ENCODE measurements at places on chromosomes 12 and 14.

DNA sequence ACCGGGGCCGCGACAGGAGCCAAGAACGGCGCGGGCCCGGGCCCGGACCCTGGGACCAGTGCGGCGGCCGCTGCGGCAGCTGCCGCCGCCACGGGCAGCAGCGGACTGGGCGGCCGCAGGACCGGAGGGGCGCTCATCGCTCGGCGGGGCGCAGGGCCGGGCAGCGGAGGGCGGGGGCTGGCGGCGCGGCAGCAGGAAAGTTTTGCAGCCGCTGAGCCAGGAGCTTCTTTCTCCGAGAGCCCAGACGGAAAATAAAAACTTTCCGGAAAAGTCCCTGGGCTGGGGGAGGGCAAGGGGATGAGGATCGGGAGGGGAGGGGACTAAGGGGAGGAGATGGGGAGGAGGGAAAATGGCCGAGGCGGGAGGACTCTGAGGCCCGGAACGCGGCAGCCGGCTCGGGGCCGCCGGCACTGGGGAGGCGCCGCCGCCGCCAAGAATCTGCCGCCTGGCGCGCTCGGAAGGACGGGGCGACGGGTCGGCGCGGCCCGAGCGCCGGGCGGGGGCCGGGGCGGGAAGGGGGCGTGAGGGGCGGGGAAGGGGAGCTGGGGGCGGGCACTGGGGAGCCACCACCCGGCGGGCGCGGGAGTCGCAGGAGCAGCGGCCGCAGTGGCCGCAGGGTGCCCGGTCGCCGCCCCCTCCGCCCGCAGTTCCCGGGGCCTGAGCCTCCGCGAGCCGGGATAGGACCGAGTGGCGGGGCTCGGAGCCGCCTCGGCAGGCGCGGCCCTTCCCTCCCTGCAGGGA lies at the start of gene PRKD1:
Gene PRKD1 (minus strand): TSS at position 472 of the 741 bp plus-strand sequence.
- no peak for DNase-seq

DNA sequence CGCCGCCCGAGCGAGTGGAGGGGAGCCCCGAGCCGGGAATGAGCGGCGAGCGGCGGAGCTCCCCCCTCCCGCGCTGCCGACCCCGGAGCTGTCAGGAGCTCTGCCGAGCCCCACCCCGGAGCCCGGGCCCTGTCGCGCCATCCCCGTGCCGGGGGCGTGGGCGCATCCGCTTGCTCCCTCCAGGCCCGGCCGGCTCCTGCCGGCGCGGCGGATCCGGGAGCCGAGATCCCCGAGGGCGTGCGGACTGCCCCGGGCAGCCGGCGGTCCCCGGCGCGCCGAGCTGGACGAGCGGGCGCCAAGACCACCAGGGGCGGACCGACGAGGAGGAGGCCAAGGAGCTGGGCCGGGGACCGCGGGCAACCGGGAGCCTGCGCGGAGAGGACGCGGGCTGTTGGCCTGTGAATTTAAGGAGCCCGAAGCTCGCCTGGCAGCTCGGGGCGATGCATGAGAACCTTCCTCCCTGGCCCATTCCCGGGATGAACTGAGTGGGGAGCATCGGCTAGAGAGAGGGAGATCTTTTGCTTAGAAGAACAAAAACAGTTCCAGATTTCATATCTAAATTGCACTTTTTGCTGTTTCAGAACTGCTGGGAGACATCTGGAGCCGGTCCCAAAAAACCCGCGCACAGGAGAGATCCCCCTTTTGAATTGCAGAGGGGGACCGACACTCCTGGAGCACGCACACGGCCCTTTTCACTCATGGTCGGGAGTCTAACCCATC lies 2.0 kb downstream of the PTHLH start:
- DNase-seq = no peak

- peak; percentile 96 for DNase-seq
Measured at GRCh38 chr12:131860472-131861260, 32.5 kb downstream of the MMP17 start.

- DNase-seq = no peak
Measured at GRCh38 chr14:105161309-105161708, 7.3 kb downstream of the JAG2 start.

- DNase-seq = no peak
Measured at GRCh38 chr12:104756901-104757300, 201.2 kb downstream of the SLC41A2 start.

- no peak for DNase-seq
Measured at GRCh38 chr14:22721213-22721612, 45.3 kb upstream of the OXA1L start.

DNA sequence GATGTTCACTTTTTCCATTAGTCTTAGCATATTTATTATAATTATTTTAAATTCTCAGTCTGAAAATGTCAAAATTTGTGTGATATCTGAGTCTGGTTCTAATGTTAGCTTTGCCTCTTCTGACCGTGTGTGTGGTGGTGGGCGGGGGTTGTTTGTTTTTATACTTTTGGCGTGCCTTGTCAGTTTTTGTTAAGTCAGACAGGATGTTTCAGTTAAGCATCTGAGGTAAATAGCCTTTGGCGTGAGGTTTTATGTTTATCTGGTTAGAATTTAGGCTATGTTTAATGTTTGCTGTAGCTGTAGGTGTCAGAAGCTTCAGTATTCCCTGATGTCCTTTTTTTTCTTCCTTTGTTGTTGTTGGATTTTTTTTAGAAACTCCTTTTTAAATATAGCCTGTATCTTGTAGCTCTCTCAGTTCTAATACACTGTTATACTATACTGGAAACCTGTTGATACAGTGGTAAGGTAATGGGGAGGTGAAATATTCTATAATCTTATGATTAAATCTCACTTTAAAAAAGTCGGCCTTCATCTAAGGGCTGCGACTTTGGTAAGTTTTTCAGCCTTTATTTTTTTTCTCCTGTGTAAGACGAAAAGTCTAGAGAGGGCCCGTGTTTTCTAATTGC lies 111.6 kb downstream of the SCAF11 start:
- DNase-seq = no peak

DNA sequence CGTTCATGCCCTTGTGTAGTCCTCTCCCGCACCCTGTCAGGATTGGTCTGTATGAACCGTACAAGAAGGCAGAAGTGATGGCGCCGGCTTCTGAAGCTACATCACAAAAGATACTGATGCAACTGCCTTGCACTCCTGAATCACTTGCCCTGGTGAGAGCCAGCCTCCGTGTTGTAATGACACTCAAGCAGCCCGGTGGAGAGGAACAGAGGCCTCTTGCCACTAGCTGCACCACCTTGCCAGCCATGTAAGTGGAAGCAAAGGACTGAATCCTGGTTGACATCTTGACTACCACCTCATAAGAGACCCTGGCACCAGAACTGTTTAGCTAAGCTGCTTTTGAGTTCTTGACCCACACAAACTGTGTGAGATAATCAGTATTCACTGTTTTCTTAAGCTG lies 266.0 kb downstream of the ERC1 start:
- DNase-seq = no peak

GRCh38 chr14:104596927-104597351 lies 7.6 kb downstream of the TMEM179 start:
- DNase-seq = no peak

DNA sequence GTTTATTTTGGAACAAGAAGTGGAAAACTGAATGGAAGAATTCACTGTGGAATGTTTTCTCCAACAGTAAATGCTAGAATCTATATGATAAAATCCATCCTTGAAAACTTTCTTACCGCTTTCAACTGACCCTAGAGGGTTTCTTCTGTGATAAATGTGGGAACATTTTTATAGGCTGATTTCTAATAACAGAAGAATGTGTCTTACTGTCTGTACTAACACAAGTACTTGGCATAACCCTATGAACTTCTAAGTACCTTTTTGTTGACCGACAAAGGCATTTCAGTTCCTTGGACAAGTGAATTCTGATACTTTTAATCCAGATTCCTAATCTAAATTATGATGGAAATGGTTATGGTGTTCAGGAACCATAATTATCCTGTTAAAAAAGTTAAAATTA lies 1109.7 kb upstream of the FLRT2 start:
- no peak for DNase-seq

DNA sequence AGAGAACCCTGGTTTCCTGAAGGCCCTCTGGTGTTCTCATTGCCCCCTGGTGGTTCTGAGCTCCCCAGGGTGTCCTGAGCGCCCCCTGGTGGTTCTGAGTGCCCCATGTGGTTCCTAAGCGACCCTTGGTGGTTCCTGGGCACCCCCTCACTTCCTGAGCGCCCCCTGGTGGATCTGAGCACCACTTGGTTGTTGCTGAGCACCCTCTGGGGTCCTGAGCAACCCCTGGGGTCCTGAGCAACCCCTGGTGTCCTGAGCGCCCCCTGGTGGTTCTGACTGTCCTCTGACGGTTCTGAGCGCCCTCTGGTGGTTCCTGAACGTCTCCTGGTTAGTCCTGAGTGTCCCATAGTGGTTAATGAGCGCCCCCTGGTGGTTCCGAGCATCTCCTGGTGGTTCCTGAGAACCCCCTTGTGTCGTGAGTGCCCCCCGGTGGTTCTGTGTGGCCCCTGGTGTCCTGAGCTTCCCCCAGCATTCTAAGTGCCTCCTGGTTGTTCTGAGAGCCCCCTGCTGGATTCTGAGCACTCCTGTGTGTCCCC lies 568.3 kb downstream of the TMEM121 start:
- peak; percentile 77 for DNase-seq

GRCh38 chr14:96363751-96364336 lies 518 bp downstream of the GSKIP start:
- DNase-seq = peak; percentile 49

GRCh38 chr12:64633940-64634337 lies 23.6 kb downstream of the RASSF3 start:
- DNase-seq = peak; percentile 42

- DNase-seq = no peak
Measured at GRCh38 chr14:79028281-79028680, 858.1 kb downstream of the NRXN3 start.

GRCh38 chr12:96472384-96472783 lies 17.0 kb upstream of the CFAP54 start:
- no peak for DNase-seq

GRCh38 chr14:92259613-92260357 lies 63.2 kb upstream of the SLC24A4 start:
- no peak for DNase-seq
